Fibroblast of upper back skin (primary cell): ENCODE measurements at places on chromosomes 1 and 21.
A peak's percentile ranks its signal among the peaks of the same experiment; 100 is the strongest.

GRCh38 chr1:157311730-157312081, 173.5 kb upstream of the ETV3 start:
- DNase-seq = no peak

GRCh38 chr1:61097317-61097716, 15.0 kb downstream of the NFIA start:
- DNase-seq = peak; percentile 83

- DNase-seq = no peak
Measured at GRCh38 chr1:66606362-66607065, 72.6 kb downstream of the SGIP1 start.

DNA sequence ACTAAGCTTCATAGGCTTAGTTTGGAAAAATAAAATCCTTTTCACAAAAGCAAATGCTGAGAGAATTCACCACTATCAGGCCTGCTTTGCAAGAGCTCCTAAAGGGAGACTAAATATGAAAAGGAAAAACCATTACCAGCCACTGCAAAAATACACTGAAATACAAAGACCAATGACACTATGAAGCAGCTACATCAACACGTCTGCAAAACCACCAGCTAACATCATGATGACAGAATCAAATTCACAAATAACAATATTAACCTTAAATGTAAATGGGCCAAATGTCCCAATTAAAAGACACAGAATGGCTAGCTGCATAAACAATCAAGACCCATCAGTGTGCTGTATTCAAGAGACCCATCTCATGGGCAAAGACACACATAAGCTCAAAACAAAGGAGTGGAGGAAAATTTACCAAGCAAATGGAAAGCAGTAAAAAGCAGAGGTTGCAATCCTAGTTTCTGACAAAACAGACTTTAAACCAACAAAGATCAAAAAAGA, 28.8 kb downstream of the AKT3 start:
- DNase-seq = no peak

DNA sequence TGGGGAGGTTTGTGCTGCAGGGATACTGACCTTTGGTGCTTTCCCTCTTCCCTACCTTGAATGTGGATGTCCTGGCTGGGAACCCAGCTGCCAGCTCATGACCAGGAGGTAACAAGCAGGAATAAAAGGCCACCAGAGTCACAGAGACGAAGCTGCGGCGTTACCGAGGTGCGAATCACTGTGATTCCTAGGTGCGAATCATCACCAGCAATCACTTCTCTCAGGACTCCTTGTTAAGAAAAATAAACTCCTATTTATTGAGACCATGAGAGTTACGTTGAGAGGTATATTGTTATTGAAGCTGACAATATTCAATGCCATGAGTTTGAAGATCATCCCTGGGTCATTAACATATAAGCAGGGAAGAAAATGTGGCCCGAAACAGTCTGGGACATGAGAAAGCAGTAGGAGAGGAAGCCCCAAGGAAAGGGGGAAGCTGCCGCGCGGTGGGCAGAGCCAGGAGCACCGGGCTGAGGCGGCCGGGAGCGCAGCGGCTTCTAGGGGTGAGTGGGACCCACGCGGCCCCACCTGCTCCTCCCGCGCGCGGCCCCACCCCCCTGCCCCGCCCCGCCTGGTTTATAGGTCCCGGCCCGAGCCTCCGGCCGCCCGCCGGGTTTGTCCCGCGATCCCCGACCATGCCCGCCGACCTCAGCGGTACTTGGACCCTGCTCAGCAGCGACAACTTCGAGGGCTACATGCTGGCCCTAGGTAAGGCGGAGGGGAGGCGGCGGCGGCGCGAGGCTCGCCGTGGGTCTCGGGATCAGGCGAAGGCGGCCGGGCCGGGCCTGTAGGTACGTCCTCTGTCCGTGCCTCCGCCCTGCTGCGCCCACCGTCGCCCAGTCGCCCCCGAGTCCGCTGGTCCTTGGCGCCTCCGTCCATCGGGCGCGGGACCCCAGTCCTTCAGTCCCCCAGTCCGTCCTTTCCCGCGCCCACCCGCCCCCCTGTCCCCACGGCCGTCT, at the start of gene RBP7:
TSS of gene RBP7 (plus strand) at position 605 of the 959 bp plus-strand sequence. CDS start at position 636, 31 bp downstream.
- no peak for DNase-seq

DNA sequence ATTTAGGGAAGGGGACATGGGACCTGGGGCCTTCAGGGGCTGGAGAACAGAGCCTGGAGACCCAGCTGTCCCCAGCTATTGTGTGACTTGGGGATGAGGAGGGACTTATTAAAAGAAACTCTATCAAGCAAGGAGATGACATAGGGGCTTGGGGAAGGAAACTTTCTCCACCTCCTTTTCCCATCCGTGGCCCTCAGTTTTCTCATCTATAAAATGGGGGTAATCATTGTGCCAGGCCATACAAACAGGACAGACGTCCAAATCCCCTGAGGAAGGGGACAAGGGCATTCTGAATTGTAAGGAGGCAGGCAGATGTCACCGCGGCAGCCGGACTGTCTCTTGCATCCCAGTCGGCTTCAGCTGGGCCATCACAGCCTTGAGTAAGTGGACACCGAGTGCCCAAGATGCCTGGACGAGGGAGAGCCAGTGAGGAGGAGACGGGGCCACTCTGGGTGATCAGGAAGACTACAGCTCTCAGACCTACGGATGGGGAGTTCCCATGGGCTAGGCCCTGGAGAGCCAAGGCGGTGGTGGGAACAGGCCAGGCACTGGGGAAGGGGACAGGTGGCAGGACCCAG, 1.9 kb downstream of the FBXO2 start:
- no peak for DNase-seq

GRCh38 chr21:40060083-40060677, 192.9 kb downstream of the PCP4 start:
- DNase-seq = no peak

DNA sequence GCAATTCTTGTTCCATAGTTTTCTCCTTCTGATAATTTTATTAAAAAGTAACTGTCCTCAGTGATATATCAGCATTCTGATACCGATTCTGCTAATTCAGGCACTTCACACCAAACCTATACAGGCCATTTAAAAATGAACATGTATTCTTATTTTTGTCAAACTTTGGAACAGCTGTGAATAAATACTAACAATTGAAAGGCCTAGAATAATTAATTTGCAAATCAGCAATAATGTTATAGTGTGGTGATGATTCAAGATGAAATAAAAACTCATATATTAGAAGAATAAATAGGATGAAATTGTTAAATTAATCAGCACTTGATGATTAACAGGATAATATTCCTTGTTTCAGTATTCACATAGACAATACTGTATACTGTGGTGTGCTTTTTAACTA, 9.9 kb downstream of the CDKN2C start:
- DNase-seq = no peak

GRCh38 chr1:94285031-94285654, 47.8 kb upstream of the ARHGAP29 start:
- peak; percentile 28 for DNase-seq

GRCh38 chr1:172670791-172671190, 11.9 kb downstream of the FASLG start:
- DNase-seq = no peak

DNA sequence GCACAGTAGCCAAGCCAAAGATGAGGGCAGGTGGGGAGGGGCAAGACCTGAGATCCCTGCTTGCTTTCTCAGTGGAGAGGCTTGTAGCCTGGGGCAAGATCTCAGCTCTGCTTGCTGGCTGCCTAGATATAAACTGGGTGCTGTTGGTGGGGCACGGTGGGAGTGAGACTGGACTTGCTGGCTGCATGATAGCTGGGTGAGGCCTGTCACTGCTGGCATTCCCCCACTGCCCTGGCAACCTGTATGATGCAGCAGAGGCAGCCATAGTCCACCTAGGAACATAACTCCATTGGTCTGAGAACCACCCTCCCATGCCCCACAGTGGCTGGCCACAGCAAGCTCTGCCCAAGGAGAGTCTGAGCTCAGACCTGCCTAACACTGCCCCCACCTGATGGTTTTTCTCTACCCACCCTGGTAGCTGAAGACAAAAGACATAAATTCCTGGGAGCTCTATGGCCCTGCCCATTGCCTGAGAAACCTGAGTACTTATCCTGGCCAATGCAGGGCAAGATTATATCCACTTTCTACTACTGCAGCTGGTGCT, 261.9 kb upstream of the DEPDC1 start:
- no peak for DNase-seq

- no peak for DNase-seq
Measured at GRCh38 chr1:47751996-47752451, 245.2 kb downstream of the TRABD2B start.

DNA sequence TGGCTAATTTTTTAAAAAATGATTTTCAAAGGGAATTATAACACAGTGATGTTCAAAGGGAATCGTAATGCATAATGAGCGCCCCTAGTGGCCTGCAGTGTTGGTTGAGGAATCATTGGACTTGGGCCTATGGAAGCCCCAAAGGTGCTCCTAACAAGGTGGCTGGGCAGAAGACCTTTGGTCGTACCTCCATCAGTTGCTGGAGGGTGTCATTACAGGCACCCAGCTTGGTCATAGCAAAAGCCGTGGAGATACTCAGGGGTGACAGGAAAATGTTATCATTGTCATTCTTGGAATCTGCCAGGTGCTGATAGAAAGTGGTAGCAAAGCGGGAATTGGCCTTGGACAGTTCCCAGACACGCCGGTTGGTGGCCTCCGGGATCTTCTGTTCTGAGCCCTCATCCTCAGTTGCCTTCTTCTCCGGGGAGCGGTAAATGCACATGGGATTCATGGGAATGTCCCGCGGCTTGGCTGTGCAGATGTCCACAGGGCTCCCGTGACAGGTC, 2.7 kb downstream of the SERPINC1 start:
- no peak for DNase-seq

GRCh38 chr1:147273409-147274336, 31.2 kb downstream of the CHD1L start:
- peak; percentile 83 for DNase-seq

- DNase-seq = no peak
Measured at GRCh38 chr1:205329719-205330118, 8.2 kb upstream of the NUAK2 start.

GRCh38 chr1:3002349-3003038, 18.8 kb upstream of the ACTRT2 start:
- no peak for DNase-seq

- no peak for DNase-seq
Measured at GRCh38 chr1:169483500-169483966, 2.2 kb downstream of the SLC19A2 start.

DNA sequence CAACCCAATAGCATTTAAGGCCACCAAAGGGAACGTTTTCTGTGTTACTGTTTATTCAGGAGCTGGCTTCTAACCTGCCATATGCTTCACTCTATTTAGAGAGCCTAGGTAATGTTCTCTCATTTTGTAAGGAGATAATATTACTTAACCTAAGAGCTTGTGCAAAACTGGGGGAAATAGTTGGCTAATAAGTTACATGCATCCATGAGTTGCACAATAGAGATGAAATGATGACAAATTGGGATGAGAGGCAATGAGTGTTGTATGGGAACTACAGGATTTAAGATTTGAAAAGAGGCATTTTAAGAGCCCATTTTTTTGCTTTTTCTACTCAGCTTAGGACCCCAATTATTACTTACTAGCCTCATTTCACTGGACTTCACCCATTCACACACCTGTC, 151.0 kb downstream of the ST6GALNAC3 start:
- peak; percentile 11 for DNase-seq

GRCh38 chr1:97385536-97386277, 535.1 kb downstream of the DPYD start:
- DNase-seq = peak; percentile 65

GRCh38 chr1:212774584-212774983, 17.0 kb downstream of the NSL1 start:
- peak; percentile 47 for DNase-seq

DNA sequence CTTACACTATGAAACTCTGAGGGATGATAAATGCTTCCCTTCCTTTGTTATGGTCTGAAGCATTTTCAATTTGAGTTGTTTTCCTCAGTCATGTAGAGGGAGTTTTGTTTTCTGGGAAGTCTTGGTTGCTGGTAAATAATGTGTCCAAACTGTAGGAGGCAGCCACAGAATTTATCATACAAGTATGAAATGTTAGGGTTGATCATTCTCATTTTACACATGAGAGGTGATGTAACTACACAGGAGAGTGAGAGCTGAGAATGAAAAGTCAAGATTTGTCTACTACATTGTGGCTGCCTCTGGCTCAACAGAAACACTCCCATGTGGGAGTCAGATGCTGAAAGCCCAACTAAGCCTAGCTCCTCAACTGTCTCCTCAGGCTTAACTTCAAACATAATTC, 182.5 kb upstream of the SGIP1 start:
- peak; percentile 53 for DNase-seq

GRCh38 chr1:177780096-177780700, 189.7 kb downstream of the SEC16B start:
- DNase-seq = peak; percentile 64

GRCh38 chr1:39187275-39188046, 17.0 kb upstream of the MACF1 start:
- no peak for DNase-seq

GRCh38 chr21:46001821-46002681, 20.5 kb downstream of the COL6A1 start:
- DNase-seq = no peak

- DNase-seq = no peak
Measured at GRCh38 chr1:40059960-40060750, 19.6 kb downstream of the CAP1 start.

DNA sequence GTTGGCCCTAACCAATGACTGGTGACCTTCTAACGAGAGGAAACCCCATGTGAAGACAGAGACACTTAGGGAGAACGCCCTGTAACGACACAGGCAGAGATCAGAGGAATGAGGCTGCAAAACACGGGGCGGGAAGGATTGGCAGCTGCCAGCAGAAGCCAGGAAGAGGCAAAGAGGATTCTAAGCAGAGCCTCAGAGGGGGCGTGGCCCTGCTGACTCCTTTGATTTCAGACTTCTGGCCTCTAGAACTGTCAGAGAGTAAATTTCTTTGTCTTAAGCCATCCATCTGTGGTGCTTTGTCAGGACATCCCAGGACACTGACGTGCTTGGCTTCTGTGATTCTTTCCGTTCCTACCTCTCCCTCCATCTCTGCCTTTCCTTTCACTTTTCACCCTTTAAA, 79.3 kb downstream of the SH3BGR start:
- DNase-seq = no peak

DNA sequence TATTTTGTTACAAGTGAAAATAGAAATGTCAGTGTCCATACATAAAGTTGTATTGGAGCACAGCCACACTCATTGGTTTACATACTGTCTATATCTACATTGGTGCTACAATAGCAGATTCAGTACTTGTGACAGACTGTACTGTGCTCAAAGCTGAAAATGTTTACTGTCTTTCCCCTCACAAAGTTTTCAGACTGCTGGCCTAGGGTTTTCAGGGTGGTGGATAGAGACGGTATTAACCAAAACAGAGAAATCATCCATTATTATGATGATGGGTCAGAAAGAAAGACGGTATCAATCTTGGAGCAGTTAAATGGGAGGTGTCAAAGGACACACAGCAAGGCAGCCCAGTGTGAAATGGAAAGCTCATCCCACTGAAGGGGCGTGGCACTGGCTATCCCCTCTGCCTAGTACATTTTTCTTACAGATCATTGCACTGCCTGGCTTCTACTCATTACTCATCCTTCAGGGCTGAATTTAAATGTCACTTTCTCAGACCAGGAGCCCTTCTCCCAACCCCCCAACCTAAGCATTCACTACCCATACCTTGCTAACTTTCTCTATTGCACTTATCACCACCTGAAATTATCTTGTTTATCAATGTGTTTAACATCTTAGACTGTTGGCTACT, 10.2 kb downstream of the JAK1 start:
- DNase-seq = peak; percentile 43

GRCh38 chr1:230863449-230863848, 4.9 kb downstream of the C1orf198 start:
- DNase-seq = no peak

- peak; percentile 95 for DNase-seq
Measured at GRCh38 chr1:24294228-24294672, 24.9 kb upstream of the GRHL3 start.

- peak; percentile 23 for DNase-seq
Measured at GRCh38 chr1:245750261-245750660, 595.5 kb downstream of the KIF26B start.

GRCh38 chr1:28110555-28110954, 22.1 kb upstream of the EYA3 start:
- DNase-seq = peak; percentile 24
